Liver (tissue), 10 donors: ENCODE measurements at places on chromosomes 5 and 9.

GRCh38 chr5:76811214-76811613 is 7.6 kb upstream of the F2RL1 start:
- H3K36me3 ChIP-seq, result no peaks in the 10 kb centered on the region
- H3K4me1 ChIP-seq, result no peaks in the 10 kb centered on the region
- H3K27me3 ChIP-seq, result no peaks in the 10 kb centered on the region
- no peak for DNase-seq
- H3K27ac ChIP-seq, result no peak overlapping the region
- H3K4me3 ChIP-seq, result no peak overlapping the region

DNA sequence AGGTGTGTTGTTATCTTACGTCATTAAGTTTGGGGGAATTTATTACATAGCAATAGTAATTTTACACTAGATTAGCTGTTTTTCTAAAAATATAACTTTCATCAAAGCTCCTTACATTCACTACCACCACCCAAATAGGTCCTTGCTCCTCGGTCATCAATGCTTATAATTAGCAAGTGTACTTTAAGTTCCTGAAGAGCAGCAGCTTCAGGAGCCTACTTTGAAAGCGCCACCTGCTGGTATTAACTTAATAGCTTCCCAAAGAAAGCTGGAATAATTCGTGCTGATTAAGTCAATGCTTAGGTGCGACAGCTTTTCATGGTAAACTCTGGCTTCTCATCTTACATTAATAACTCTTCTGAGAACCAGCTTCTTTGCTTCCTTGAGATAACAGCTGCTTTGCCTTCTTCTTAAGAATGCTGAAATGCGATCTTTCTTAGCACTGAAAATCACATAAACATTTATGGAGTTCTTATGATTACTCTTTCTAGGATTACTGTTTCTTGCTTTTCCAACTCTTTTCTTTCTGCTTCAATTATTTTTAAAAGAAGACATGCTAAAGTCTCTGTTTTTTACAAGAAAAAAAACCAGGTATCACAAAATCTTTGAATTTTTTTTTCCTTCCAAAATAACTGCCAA is 10.0 kb upstream of the C5 start:
- H3K27me3 ChIP-seq, result no peaks in the 10 kb centered on the region
- DNase-seq, result no peak
- H3K4me1 ChIP-seq, result no peaks in the 10 kb centered on the region
- H3K36me3 ChIP-seq, result no peaks in the 10 kb centered on the region
- H3K27ac ChIP-seq, result no peak overlapping the region
- H3K4me3 ChIP-seq, result no peak overlapping the region

GRCh38 chr9:69168709-69169217 is 5.3 kb upstream of the TJP2 start:
- peaks cover 41% of the 10 kb centered on the region for H3K4me1 ChIP-seq
- peak overlapping the region; percentile 3 for H3K27ac ChIP-seq
- peak overlapping the region; percentile 57 for H3K4me3 ChIP-seq
- peak; percentile 53 for DNase-seq

- no peaks in the 10 kb centered on the region for H3K36me3 ChIP-seq
- H3K4me3 ChIP-seq, result peak overlapping the region; percentile 53
- peak; percentile 71 for DNase-seq
- H3K27me3 ChIP-seq, result no peaks in the 10 kb centered on the region
- H3K4me1 ChIP-seq, result peaks cover 33% of the 10 kb centered on the region
- H3K27ac ChIP-seq, result peak overlapping the region; percentile 25
Observed at GRCh38 chr9:137028263-137029057, 423 bp upstream of the ABCA2 start.

DNA sequence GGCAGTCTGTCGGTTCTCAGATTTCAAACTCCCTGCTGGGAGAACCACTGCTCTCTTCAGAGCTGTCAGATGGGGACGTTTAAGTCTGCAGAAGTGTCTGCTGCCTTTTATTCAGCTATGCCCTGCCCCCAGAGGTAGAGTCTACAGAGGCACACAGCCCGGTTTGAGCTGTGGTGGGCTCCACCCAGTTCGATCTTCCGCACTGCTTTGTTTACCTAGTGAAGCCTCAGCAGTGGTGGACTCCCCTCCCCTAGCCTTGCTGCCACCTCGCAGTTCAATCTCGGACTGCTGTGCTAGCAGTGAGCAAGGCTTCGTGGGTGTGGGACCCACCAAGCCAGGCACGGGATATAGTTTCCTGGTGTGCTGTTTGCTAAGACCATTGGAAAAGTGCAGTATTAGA is 8.0 kb downstream of the SLC27A6 start:
- H3K27me3 ChIP-seq, result no peaks in the 10 kb centered on the region
- no peak overlapping the region for H3K4me3 ChIP-seq
- no peak overlapping the region for H3K27ac ChIP-seq
- DNase-seq, result no peak
- no peaks in the 10 kb centered on the region for H3K4me1 ChIP-seq

GRCh38 chr5:88836195-88836838 is 46.7 kb downstream of the MEF2C start:
- H3K4me3 ChIP-seq, result no peak overlapping the region
- H3K4me1 ChIP-seq, result no peaks in the 10 kb centered on the region
- H3K36me3 ChIP-seq, result no peaks in the 10 kb centered on the region
- peak overlapping the region; percentile 1 for H3K27ac ChIP-seq

- H3K4me3 ChIP-seq, result no peak overlapping the region
- no peak overlapping the region for H3K27ac ChIP-seq
- no peaks in the 10 kb centered on the region for H3K36me3 ChIP-seq
- no peak for DNase-seq
- no peaks in the 10 kb centered on the region for H3K27me3 ChIP-seq
Observed at GRCh38 chr5:10913841-10914240, 152.8 kb upstream of the DAP start.

GRCh38 chr9:137820161-137820855 is 57.3 kb upstream of the CACNA1B start:
- H3K4me3 ChIP-seq, result no peak overlapping the region
- DNase-seq, result no peak
- no peaks in the 10 kb centered on the region for H3K4me1 ChIP-seq
- no peaks in the 10 kb centered on the region for H3K27me3 ChIP-seq
- peaks cover 63% of the 10 kb centered on the region for H3K36me3 ChIP-seq

DNA sequence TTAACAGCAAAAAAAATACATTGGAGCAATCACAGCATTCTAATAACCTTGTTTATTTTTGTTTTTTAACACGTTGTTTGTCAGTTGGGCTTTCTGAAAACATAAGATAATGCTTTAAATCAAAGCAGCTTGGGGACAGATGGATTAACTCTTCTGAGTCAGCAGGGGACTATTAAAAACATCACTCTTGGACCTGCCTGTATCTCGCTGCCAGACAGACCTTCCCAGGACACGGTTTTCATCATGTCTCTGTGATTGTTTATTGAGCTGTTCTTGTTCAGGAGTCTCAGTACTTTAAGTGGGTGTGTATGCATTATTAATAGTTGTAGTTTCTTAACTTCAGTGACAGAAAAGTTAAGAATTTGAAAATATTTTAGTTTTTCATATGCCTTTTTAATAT is 173.2 kb downstream of the SH3GL2 start:
- no peaks in the 10 kb centered on the region for H3K36me3 ChIP-seq
- DNase-seq, result no peak
- peaks cover 2% of the 10 kb centered on the region for H3K27me3 ChIP-seq
- H3K4me1 ChIP-seq, result no peaks in the 10 kb centered on the region
- H3K4me3 ChIP-seq, result no peak overlapping the region

DNA sequence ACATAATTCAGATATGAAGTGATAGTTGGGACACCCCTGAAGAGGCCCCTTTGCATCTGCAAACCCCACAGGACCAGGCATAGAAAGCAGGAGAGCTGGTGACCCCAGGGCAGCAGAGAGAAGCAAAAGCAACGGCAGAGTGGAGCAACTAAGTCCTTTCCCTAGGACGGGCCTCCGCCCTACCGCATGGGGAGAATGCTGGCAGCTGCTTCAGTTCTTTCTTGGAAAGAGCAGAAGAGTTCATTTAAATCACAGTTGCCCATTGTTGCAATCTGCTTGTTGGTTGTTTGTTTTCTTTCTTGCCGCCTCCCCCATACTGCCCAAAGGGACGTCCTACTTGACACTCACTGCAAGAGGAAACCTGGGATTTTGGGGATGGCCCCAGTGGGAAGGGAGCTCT is 126.2 kb downstream of the ADAMTS16 start:
- DNase-seq, result no peak
- H3K4me1 ChIP-seq, result no peaks in the 10 kb centered on the region
- H3K27ac ChIP-seq, result no peak overlapping the region
- no peaks in the 10 kb centered on the region for H3K27me3 ChIP-seq

DNA sequence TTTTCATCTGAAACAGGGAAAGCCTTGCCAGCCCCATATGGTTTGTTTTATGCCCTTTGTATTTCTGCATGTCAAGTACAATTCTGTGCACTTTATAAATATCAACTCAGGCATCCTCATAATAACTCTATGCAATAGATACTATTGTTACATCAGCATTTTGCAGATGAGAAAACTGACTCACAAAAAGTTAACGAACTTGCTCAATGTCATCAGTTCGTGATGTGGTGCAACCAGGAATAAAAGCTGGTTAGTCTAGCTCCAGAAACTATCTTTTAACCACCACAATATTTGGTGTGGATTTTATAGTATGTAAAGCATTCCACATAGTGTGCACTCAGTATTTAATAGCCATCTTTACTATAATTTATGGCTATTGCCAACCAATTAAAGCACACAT is 134.9 kb downstream of the MRPS30 start:
- no peaks in the 10 kb centered on the region for H3K27me3 ChIP-seq
- DNase-seq, result no peak
- no peaks in the 10 kb centered on the region for H3K36me3 ChIP-seq
- no peak overlapping the region for H3K4me3 ChIP-seq
- no peaks in the 10 kb centered on the region for H3K4me1 ChIP-seq
- no peak overlapping the region for H3K27ac ChIP-seq

DNA sequence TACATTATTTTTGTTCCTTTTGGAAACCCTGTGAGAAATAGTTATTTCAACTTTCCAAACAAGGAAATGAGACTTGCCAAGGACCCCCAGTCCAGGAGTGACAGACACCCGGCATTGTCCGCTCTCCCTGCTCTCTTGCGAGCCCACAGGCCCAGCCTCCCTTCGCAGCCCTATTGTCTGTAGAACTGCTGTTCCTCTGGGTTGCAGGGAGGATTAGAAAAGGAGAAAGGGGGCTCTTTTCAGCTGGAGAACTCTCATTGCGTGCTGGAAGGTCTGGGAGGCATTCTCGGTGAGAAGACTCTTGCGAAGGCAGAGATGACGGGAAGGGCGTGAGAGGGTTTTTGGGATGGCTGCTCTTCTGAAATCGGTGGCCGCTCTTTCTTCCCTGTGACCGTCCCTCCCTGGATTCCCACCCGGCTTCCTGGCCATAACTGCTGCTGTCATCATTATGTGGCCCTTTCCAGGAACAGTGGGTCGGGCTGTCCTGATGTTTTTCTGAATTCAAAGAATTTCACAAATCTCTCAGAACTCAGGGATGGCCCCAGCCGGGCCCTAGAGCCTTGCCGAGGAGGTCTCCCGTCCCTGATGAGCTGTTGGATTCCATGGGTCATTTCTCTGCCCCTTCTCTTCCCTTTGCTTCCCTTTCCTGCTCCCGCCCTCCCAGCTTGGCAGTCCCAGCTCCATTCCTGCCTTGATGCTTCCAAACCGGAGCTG is 29.8 kb downstream of the STC2 start:
- H3K4me1 ChIP-seq, result peaks cover 7% of the 10 kb centered on the region
- H3K36me3 ChIP-seq, result no peaks in the 10 kb centered on the region
- no peak overlapping the region for H3K27ac ChIP-seq
- no peak for DNase-seq

DNA sequence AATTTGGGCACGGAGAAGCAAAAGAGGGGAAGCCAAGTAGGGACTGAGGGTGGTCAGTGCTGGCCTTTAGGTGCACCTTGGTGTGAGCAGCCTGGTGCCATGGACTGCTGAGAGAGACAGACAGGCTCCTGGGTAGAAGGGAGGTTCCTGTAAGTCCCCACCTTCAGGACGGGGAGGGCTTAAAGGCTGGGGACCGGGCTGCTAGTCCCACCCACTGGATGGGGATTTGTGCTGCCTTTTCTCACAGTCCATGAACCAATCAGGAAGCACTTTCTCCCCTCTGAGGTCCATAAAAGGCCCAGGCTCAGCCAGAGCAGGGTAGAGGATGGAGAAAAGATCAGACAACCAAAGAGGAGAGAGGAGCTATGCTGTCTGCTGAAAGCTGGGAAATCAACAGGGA is 15.2 kb downstream of the CDC25C start:
- DNase-seq, result no peak
- H3K27me3 ChIP-seq, result no peaks in the 10 kb centered on the region
- H3K27ac ChIP-seq, result no peak overlapping the region
- H3K36me3 ChIP-seq, result no peaks in the 10 kb centered on the region
- no peak overlapping the region for H3K4me3 ChIP-seq

GRCh38 chr9:86503942-86504341 is 149.7 kb upstream of the TUT7 start:
- no peaks in the 10 kb centered on the region for H3K36me3 ChIP-seq
- no peak overlapping the region for H3K27ac ChIP-seq
- DNase-seq, result no peak
- no peak overlapping the region for H3K4me3 ChIP-seq
- H3K27me3 ChIP-seq, result no peaks in the 10 kb centered on the region

DNA sequence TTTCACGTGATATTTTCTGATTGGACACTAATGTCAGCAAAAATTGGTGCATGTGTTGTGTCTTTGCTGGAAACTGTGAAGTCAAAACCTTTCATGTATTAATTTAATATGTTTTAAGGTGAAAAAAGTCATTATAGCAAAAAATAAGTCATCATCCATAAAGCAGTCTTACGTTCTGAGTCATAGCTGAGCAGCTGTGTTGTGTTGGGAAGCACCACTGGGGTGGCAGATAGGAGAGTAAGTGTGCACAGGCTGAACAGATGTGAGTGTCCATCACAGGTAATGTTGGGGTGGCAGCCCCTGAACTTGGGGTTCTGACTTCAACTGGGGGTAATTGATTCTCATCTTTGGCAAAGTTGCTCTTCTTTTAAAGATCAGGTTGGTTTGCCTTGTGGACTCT is 156.8 kb downstream of the NXNL2 start:
- no peaks in the 10 kb centered on the region for H3K4me1 ChIP-seq
- no peaks in the 10 kb centered on the region for H3K27me3 ChIP-seq
- H3K4me3 ChIP-seq, result no peak overlapping the region
- H3K27ac ChIP-seq, result no peak overlapping the region
- no peaks in the 10 kb centered on the region for H3K36me3 ChIP-seq

DNA sequence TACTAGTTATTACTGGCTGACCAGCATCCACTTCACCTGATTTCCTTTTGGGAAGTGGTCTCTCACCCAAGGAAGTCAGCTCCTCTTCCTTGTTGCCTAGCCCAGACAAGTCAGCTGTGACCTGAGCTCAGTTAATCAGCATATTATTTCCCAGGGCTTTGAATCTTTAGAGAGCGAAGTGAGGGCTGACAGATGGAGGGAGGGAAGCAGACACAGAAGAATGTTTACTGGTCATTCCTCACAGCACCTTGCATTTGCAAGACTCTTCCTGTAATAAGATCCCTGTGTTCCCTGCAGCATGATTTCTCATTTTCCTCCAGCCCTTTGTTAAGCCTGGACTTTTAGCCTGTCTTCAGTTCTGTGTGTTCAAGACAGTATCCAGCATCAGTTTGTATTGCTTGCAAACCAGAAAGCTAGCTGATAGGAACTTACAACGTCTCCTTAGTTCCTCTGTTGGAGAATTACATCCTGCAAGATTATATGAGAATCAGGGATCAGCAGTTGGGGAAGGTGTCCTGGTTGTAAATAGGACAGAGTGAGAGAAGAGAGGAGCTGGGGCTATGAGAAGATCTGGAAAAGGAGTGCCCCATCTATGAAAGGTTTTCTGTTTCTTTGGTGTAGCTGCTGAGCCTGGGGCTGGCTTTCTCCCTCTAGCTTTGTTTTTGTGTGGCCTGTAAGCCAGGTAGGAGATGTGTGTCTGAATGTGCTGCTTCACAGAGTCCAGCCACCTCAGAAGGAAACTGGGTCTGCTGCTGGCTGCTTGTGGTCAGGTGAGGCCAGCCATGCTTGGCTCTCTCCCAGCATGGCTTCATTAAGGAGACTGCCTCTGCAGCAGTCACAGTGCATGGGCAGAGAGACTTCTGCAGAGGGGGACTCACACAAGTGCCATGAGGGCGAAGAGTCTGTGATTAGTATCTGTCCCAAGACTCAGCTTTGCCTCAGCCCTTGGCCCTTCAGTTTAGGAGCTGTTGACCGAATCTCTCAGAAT is 50.3 kb downstream of the MAN2A1 start:
- no peak overlapping the region for H3K27ac ChIP-seq
- no peaks in the 10 kb centered on the region for H3K36me3 ChIP-seq
